ENCODE measurements at places on chromosomes 11 and 22.

DNA sequence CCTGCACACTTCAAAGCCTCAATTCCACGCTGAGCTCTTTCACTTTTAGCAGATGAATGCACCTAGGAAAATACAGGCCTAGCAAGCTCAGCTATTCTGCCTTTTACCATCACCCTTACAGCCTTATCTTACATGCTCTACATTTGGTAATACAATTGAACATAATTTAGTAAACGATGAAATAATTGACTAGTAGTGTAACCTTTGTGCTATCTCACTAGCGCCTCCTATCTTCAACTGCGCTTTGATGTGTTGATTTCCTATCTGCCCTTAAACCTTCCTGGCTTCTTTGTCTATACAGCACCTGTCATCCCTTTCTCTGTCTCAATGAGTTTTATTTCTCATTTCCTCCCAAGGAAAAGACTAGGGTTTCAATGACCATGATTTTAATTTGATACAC, 149.7 kb downstream of the LRRC4C start:
- no peak for DNase-seq

GRCh38 chr11:76752321-76753143, 30.6 kb upstream of the TSKU start:
- DNase-seq, result no peak

- no peak for DNase-seq
Measured at GRCh38 chr22:30422481-30423300, 2.9 kb upstream of the MTFP1 start.

DNA sequence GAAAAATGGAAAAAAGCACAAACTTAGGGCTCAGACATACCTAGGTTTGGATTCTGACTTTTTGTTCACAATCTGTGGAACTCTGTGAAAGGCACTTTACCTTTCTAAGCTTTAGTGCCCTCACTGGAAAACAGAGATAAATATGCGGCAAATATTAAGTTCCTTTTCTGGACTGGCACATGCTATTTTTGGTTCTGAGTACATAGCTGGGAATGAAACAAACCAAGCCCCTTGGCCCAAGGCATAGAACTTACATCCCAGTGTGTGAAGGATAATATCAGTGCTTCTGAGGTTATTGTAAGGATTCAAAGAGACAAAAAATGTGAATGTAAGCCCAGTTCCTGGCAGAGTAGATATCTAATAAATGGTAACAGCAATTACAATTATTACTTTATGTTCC, 227.5 kb downstream of the ADAMTS15 start:
- no peak for DNase-seq

DNA sequence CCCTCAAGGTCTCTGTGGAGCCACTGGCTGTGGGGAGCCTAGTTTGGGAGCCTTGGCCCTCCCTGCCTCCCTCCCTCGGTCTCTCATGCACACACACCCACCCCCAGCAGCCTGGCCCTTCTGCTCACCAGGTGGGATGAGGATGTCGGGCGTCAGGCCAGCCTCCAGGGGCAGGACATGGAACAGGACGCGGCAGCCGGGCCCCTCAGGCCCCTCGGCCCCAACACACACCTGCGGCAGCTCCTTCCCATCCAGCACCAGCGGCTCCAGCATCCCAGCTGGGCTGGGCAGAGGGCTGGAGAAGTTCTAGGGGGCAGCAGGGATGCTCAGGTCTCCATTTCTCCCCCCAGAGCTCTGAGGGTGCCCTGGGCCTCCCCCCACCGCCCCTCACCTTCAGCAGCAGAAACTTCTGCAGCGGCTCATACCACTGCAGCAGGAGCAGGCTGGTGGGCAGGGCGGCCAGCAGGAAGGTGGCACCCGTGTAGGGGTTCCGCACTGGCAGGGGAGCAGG, 11.2 kb downstream of the MAP4K2 start:
- DNase-seq, result no peak

DNA sequence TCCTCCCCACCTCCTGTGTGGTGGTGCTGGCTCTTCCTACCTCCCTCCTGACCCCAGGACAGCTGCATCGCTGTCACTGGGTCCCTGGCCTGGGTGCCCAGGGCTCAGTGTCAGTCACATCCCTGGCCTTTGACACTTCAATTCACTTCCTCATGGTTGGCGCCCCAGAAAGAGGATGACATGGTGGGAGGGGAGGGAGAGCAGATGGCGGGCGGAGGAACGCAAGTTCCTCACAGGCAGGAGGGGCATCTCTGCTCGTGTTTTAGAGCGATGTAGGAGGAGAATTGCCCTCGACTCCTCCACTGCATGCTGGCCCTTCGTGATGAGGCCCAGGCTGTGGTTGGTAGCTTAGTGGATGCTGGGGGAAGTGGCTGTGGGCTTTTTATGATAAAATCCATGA, 35.1 kb upstream of the KRTAP5-7 start:
- no peak for DNase-seq

DNA sequence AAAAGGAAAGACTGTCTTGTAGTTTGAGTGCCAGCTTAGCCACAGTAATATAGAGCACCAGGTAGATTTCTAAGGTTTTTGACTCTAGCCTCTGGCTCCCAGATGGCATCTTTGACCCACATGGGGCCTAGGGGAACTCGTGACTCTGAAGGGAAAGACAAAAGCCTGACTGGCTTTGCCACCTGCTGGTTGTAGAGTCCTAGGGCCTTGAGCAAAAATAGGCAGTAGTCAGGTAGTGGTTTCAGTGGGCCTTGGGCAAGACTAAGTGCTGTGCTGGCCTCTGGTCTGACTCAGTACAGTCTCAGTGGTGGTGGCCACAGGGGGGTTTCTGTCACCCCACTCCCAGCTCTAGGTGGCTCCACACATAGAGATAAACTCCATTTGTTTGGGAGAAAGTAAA, 349.4 kb downstream of the FAM181B start:
- no peak for DNase-seq

DNA sequence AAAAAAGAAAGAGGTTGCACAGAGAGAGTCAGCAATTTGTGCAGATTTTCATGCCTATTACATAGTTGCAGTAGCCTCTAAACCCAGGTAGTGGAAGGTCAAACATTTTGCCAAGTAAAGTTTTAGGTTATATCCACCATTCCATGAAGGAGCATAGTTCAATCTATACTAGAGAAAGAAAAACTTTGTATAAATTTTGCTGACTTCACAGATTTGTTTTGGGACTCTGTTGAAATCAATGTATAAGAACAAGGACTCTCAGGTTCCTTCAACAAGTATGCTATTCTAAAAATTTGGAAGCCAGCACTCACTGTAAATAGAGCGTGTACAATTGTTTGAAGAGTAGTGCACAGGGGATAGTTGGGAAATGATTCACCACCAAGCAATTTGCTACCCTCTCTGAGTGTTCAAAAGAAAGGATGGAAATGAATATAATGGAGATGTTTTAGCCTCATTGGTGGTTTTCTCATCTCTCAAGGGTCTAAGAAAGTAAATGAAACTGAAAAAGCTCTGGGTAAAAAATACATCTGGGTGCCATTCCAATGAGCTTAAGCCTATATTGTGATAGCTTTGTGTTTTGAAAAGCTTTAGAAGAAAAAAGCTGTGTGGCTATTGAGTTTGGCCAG, 508.4 kb upstream of the LUZP2 start:
- DNase-seq, result no peak

DNA sequence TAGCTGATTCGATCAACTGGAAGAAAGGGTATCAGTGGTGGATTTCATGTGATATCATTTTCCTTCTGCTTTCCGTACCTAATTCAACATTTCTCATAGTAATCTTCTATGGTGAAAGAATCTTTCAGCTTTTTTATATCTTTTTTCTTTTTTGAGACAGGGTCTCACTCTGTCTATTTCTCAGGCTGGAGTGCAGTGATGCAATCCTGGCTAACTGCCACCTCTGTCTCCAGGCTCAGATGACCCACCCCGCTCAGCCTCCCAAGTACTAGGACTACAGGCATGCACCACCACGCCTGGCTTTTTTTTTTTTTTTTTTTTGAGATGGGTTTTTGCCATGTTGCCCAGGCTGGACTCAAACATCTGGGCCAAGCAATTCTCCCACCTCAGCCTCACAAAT, 18.6 kb upstream of the CHORDC1 start:
- no peak for DNase-seq

DNA sequence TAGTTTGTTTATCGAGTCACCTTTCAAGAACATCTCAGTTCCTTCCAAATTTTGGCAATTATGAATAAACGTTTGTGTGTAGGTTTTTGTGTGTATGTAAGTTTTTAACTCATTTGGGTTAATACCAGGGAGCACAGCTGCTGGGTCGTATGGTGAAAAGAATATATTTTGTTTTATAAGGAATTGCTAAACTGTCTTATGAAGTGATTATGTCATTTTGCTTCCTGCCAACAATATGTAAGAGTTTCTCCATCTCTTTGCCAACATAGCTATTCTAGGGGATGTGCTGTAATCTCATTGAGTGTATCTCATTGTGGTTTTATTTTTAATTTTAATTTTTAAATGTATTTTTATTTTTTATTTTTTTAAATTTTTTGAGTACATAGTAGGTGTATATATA, 27.3 kb downstream of the BCL2L13 start:
- no peak for DNase-seq

GRCh38 chr11:77515483-77515882, 41.6 kb upstream of the PAK1 start:
- DNase-seq, result no peak

DNA sequence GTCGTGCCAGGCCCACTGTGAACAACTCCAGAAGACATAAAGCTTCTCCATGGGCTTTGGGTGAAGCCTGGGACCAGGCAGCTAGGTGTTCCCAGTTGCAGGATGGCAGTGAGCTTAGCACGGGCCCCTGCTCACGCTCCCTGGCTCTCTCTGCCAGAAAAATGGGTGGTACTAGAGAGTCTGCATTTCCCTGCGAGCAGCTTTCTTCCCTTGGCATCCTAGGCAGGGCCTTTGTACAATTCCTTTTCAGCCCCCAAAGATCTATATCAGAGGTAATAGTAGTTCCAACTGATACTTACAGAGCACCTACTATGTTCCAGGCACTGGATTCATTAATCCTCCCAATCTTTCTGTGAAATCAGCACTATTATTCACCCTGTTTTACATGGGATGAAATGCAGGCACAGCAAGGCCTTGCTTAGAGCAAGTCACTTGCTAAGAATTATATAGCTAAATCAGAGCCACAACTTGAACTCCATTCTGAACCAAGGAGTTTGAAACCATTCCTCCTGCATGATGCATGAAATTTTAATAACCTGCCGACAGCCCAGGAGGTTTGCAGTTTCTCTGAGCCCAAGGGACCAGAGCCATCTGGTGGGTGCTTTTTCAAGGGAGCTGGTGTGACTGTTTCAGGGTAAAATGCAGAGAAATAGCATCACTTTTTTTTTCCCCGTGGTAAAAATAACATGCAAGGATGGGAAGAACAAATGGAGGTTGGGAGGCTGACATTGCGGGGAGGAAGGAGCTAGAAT, 22.7 kb downstream of the NAV2 start:
- DNase-seq, result no peak

GRCh38 chr22:44730022-44730393, 22.4 kb upstream of the ARHGAP8 start:
- DNase-seq, result no peak

DNA sequence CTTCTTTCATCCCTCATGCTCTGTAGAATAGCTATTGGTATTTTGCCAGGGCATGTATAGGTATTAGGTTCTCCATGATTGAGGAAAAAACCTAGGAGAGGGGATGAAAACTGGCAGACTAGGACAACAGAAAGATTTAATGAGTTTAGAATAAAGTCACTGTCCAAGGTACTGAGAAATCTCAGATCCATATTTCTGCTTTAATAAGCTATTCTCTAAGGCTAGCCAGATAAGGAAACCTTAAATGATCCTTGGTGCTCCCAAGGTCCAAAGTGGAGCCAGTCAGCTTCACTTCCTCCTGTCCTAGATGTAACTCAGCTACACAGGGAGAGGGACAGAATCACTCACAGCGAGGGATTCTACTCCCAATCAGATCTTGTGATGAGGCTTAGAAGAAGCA, 13.7 kb upstream of the CSNK2A3 start:
- DNase-seq, result no peak

DNA sequence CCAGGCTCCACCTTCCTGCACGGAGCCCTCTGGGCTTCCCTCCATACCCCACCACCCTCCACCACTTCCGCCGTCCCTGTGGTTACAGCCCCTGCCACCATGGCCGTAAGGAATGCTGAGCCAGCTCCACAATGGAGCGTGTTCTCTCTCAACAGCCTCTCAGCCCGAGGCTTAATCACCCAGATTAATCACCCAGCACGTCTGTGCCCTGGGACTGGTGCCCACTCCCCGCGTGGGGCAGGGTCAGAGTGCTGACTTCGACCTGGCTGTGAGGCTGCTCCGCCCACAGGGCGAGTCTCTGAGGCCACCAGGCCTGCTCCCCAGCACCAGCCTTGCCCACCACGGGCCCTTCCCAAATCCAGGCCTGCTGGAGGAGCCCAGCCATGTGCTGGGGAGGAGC, 4.0 kb upstream of the TH start:
- DNase-seq, result no peak

GRCh38 chr22:49702068-49702397, 125.6 kb downstream of the BRD1 start:
- DNase-seq, result no peak

DNA sequence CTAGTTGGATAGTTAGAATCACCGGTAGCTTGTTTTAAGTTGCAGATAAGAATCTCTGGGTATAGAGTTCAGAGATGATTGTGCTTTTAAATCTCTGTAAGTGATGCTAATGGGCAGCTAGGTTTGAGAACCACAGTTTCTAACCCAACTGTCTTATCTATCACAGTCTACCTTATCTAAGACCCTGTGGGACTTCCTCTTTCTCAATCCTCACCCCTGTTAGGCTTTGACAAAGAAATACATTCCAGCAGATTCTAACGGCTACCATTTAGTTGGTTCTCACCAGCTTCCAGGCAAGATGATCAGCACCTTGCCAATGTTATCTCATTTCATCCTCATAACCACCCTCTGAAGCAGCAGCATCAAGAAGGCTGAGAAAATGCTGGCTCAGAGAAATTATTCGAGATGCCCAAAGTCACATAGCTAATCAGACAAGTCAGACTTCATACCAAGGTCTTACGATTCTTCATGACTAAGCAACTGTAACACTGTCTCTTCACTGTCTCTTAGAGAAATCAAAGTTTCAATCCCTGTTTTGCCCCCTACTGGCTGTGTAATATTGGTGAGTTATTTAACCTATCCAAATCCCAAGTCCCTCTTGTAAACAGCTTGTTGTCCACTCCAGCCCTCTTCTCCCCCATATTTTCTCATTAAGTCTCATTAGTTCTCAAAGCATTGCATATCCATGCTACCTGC, 192.4 kb upstream of the API5 start:
- no peak for DNase-seq

All from activated CD8-positive, alpha-beta memory T cell treated with anti-CD3 and anti-CD28 coated beads for 1 hour (primary cell).